ENCODE measurements at places on chromosomes 16 and 17.

GRCh38 chr17:48211011-48211410 is 103.4 kb downstream of the SNX11 start:
- no peaks in the 10 kb centered on the region for H3K27me3 ChIP-seq
- DNase-seq, result no peak
- no peak overlapping the region for H3K4me3 ChIP-seq
- H3K4me1 ChIP-seq, result no peaks in the 10 kb centered on the region

DNA sequence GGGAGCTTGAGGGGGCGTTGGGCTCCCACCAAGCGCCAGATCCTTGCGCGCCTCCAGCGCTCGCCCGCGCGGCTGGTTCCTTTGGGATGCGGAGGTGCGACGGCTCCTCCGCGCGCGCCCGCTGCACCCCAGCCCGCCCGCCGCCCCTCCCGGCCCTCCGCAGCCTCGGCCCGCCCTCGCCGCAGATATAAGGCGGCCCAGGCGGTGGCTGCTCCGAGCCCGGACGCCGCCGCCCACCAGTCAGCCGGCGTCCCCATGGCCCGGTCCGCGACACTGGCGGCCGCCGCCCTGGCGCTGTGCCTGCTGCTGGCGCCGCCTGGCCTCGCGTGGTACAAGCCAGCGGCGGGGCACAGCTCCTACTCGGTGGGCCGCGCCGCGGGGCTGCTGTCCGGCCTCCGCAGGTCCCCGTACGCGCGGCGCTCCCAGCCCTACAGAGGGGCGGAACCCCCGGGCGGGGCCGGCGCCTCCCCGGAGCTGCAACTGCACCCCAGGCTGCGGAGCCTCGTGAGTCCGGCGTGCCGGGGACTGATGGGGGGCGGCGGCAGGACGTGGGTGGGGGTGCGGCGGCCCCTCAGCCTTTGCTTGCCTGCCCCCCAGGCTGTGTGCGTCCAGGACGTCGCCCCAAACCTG is at the start of gene NPB:
TSS of gene NPB (plus strand) at position 216 of the 630 bp plus-strand sequence. CDS start at position 256, 40 bp downstream.
- peaks cover 38% of the 10 kb centered on the region for H3K36me3 ChIP-seq
- H3K4me1 ChIP-seq, result peaks cover 10% of the 10 kb centered on the region
- DNase-seq, result no peak
- H3K27ac ChIP-seq, result no peak within 1 kb of the TSS
- H3K27me3 ChIP-seq, result peaks cover 10% of the 10 kb centered on the region

DNA sequence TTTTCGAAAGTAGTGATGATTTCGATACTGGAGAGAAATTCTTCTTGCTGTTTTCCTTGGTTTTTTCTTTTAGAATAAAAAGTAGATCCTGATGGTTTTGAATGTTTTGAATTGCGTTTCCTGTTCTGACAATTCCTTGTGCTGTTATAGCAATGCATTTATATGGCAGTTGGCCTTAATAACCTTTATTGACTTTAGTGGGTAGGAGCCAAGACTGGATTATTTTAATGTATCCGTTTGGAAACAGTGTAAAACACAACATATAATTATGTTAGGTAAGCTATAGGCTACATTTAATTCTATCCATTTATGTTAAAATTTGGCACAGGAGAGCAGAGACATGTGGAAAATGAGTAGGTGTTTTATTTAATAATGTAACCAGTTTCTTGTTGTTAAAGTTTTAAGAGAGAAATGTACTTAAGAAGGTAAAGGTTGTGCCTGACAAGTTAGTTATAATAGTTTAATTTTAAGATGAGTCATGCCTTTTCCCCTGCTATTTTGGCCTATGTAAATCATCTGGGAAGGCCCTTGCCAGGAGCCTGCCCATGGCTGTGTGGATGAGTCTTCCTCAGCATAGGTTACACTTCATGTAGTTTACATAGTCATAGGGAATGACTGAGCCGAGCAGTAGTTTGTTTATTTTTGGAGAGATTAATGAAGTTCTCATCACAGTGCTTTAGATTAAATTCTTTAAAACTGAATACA is 189.9 kb downstream of the FTO start:
- H3K36me3 ChIP-seq, result peaks cover 1% of the 10 kb centered on the region
- no peak overlapping the region for H3K4me3 ChIP-seq
- H3K27me3 ChIP-seq, result no peaks in the 10 kb centered on the region
- no peaks in the 10 kb centered on the region for H3K4me1 ChIP-seq

- H3K36me3 ChIP-seq, result no peaks in the 10 kb centered on the region
- no peaks in the 10 kb centered on the region for H3K4me1 ChIP-seq
- no peak overlapping the region for H3K4me3 ChIP-seq
- no peak for DNase-seq
- no peak overlapping the region for H3K27ac ChIP-seq
These were observed 38.3 kb upstream of the CRHR1 start for GRCh38 chr17:45745601-45746494.

DNA sequence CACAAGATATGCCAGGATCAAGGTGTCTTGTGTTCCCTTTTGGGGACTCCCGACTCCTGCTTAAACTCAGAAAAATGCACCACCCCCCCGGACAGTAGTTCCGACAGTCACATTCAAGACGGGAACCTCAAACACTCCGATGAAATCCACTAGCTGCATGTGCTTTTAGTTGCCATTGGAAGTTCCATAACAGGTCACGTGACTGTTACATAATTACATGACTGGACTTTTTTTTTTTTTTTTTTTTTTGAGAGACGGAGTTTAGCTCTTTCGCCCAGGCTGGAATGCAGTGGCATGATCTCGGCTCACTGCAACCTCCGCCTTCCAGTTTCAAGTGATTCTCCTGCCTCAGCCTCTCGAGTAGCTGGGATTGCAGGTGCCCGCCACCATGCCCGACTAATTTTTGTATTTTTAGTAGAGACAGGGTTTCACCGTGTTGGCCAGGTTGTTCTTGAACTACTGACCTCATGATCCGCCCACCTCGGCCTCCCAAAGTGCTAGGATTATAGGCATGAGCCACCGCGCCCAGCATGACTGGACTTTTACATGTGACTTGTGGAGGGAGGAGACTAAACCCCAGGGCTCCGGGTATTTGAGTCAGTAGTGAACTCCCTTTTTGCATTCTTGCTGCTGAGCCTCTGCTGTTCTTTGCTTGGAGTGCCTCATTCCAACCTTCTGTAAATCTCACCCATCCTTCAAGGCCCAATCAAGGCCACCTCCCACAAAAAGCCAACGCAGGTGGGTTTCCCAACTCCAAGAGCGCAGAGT is 1.6 kb downstream of the SIRT7 start:
- no peak for DNase-seq
- peaks cover 44% of the 10 kb centered on the region for H3K36me3 ChIP-seq
- no peak overlapping the region for H3K27ac ChIP-seq
- H3K4me1 ChIP-seq, result peaks cover 15% of the 10 kb centered on the region
- H3K4me3 ChIP-seq, result peak overlapping the region; percentile 53
- no peaks in the 10 kb centered on the region for H3K27me3 ChIP-seq

DNA sequence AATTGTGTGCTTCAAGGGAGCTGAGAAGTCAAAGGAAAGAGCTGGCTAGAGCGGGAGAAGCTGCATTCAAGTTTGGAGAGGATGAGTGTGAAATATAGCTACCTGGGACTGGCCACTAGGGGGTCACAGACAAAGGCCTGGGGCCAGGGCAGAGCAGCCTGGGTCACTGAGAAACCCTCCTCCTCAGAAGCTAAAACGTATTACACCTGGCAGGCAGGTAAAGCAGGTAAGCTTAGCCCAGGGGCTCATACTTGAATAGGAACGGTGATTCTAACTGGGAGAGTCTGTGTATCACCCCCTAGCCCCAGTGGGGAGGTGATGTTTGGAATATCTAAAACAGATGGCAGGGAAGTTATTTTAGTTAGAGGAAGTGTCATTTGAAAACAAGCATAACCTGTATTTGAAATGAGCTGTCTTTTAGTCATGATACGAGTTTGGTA is 6.8 kb downstream of the KRT37 start:
- no peaks in the 10 kb centered on the region for H3K36me3 ChIP-seq
- no peak for DNase-seq
- no peaks in the 10 kb centered on the region for H3K4me1 ChIP-seq
- no peaks in the 10 kb centered on the region for H3K27me3 ChIP-seq
- H3K4me3 ChIP-seq, result no peak overlapping the region
- no peak overlapping the region for H3K27ac ChIP-seq

- no peak overlapping the region for H3K4me3 ChIP-seq
- no peaks in the 10 kb centered on the region for H3K4me1 ChIP-seq
- no peaks in the 10 kb centered on the region for H3K27me3 ChIP-seq
- DNase-seq, result no peak
- no peaks in the 10 kb centered on the region for H3K36me3 ChIP-seq
These were observed 604.3 kb upstream of the RBFOX1 start for GRCh38 chr16:6728381-6728780.

GRCh38 chr16:72362973-72363372 is 191.0 kb upstream of the PMFBP1 start:
- no peak overlapping the region for H3K27ac ChIP-seq
- H3K27me3 ChIP-seq, result no peaks in the 10 kb centered on the region
- H3K4me1 ChIP-seq, result no peaks in the 10 kb centered on the region
- DNase-seq, result no peak
- no peaks in the 10 kb centered on the region for H3K36me3 ChIP-seq
- H3K4me3 ChIP-seq, result no peak overlapping the region

GRCh38 chr16:17632667-17633066 is 161.9 kb upstream of the XYLT1 start:
- no peaks in the 10 kb centered on the region for H3K27me3 ChIP-seq
- no peak for DNase-seq
- no peaks in the 10 kb centered on the region for H3K36me3 ChIP-seq
- no peak overlapping the region for H3K4me3 ChIP-seq

- H3K4me3 ChIP-seq, result no peak overlapping the region
- no peak for DNase-seq
- no peaks in the 10 kb centered on the region for H3K4me1 ChIP-seq
- no peaks in the 10 kb centered on the region for H3K27me3 ChIP-seq
These were observed 643.0 kb downstream of the MAF start for GRCh38 chr16:78957317-78958100.

GRCh38 chr17:39015546-39015935 is 48.3 kb upstream of the FBXO47 start:
- peaks cover 9% of the 10 kb centered on the region for H3K4me1 ChIP-seq
- H3K36me3 ChIP-seq, result no peaks in the 10 kb centered on the region
- no peaks in the 10 kb centered on the region for H3K27me3 ChIP-seq

GRCh38 chr17:61731330-61731729 is 132.0 kb downstream of the BRIP1 start:
- H3K27ac ChIP-seq, result no peak overlapping the region
- no peaks in the 10 kb centered on the region for H3K36me3 ChIP-seq
- DNase-seq, result no peak

GRCh38 chr16:85173146-85173980 is 61.1 kb upstream of the CIBAR2 start:
- no peaks in the 10 kb centered on the region for H3K36me3 ChIP-seq
- H3K4me1 ChIP-seq, result no peaks in the 10 kb centered on the region
- no peak overlapping the region for H3K4me3 ChIP-seq
- no peak for DNase-seq
- H3K27ac ChIP-seq, result no peak overlapping the region
